ENCODE measurements at places on chromosomes 6 and 20.

DNA sequence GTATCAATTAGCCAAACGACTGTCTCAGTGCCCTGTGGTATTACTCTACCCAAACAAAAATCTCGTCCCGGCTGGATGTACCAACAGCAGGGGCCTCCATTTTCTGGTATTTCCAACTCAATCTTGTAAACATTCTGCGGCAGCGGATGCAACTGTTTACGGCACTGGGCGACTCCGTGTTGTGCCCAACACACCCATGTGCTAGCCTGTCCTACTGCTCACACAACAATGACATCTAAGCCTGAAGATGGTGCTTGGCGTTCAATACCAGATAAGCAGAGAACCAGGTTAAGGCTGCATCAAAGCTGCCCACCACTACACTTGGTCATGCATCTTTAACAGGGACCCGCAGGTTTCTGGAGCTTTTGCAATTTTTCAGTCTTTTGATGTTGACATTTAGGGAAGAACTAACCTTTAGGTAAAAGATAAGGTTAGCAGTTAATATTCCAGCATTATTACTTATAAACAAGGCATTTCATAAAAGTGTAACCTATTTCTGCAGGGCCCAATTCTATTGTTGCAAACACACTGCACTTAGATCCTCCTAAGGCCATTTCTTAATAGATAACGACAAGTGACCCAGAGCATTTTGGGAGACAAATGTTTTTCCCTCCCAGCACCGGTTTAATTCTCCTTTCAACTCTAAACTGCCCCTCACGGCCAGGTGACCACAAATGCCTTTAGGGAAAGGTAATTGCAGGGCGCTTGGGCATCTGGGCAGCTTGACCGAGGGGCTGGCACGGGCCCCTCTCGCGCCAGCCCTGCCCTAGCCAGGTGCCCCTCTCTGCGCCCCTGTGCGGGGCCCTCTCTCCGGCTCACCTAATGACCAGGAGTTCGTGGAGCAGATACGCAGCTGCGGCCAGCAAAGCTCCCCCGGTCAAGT lies 945 bp downstream of the FAXC start:
- no peak for DNase-seq

GRCh38 chr20:49392745-49393144 lies 89.7 kb downstream of the KCNB1 start:
- DNase-seq, result no peak

GRCh38 chr20:53126185-53126584 lies 154.0 kb downstream of the TSHZ2 start:
- no peak for DNase-seq

DNA sequence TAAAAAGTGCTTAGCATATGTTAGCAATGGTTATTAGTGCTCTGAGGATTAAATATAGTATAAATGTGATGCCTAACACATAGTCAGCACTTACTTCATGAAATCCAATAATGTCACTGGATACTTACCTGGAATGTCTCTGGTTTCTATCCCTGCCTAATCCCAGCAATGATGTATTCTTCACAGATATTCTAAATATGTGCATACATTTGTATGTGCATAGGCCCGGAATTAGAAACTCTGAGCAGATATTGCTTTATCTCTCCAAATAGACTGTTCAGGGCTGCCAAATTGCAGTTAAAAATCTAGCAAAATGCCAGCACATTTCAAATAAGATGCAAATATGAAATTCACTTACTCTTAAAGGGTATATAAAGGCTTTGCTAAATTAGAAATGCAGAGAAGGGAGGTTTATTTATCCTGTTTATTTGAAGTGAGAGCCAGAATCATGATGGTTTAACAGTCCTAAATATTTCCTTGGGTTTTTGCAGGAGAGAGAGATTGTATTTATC lies 81.3 kb downstream of the SAMD5 start:
- DNase-seq, result no peak

- no peak for DNase-seq
Measured at GRCh38 chr20:6029538-6029937, 24.3 kb downstream of the LRRN4 start.
